ENCODE measurements at places on chromosomes 6 and 20. TPM values are rescaled to one million over a fixed set of nuclear protein-coding genes. Genes with fewer than 3 reads are reported as not detected.

Gene NT5E
- total RNA-seq: 11.5 TPM

Gene PPIL6
- 1.8 TPM for total RNA-seq

Gene PHACTR1
- total RNA-seq: 4.3 TPM

Gene TAP1
- total RNA-seq: 59.2 TPM

Gene CYP39A1
- total RNA-seq: 11.3 TPM

Gene THEMIS
- 0.54 TPM for total RNA-seq

Gene KHDRBS2
- 3.0 TPM for total RNA-seq

DNA sequence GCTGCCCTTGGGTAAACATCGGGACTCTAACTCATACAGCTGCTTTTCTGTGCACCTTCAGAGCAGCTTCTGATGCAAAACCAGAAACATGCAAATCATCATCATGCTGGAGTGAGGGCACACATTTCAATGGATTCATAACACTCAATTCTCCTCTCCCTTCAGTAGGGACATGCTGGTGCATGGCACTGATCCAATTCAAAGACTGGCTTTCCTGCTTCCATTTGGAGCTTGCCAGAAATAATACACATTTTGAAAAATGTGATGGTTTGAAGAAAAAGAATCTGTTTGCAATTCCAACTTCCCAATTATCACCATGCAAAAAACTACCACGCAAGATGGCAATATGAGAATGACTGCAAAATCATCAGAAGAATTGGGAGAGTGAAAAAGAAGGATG is 65.2 kb upstream of the PDE10A start:
- no peak for DNase-seq
- H3K27ac ChIP-seq: no peak overlapping the region
- no peaks in the 10 kb centered on the region for H3K27me3 ChIP-seq
- H3K4me3 ChIP-seq: no peak overlapping the region
- H3K4me1 ChIP-seq: no peaks in the 10 kb centered on the region
- H3K36me3 ChIP-seq: no peaks in the 10 kb centered on the region

GRCh38 chr6:148817689-148818088 is 70.9 kb downstream of the UST start:
- DNase-seq: no peak
- H3K4me3 ChIP-seq: no peak overlapping the region
- H3K36me3 ChIP-seq: no peaks in the 10 kb centered on the region

- DNase-seq: no peak
- H3K4me3 ChIP-seq: no peak overlapping the region
- no peaks in the 10 kb centered on the region for H3K36me3 ChIP-seq
- no peaks in the 10 kb centered on the region for H3K27me3 ChIP-seq
- H3K27ac ChIP-seq: no peak overlapping the region
- H3K4me1 ChIP-seq: no peaks in the 10 kb centered on the region
Measured at GRCh38 chr20:9487231-9487630, 27.2 kb upstream of the LAMP5 start.

DNA sequence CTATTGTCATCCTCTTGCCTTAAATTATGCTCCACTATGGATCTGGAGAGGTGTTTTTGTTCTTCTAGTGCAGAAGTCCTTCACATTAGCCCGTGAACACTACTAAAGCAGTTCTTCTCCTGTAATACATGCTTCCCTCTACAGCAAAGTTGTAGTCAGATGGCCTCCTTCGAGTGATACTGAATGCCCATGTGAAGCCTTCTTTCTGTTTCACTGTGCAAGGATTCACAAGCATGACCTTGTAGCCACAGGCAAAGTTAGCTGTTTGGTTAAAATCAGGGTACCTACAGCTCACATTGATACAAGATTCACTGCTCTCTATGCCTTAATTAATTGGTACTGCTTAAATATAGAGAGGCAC is 47.6 kb downstream of the ARHGAP18 start:
- no peaks in the 10 kb centered on the region for H3K36me3 ChIP-seq
- no peak for DNase-seq
- H3K4me1 ChIP-seq: peaks cover 74% of the 10 kb centered on the region
- no peaks in the 10 kb centered on the region for H3K27me3 ChIP-seq
- H3K4me3 ChIP-seq: no peak overlapping the region

GRCh38 chr6:80173411-80173810 is 66.9 kb downstream of the BCKDHB start:
- H3K27me3 ChIP-seq: no peaks in the 10 kb centered on the region
- DNase-seq: no peak
- no peak overlapping the region for H3K27ac ChIP-seq
- no peaks in the 10 kb centered on the region for H3K36me3 ChIP-seq
- no peak overlapping the region for H3K4me3 ChIP-seq

DNA sequence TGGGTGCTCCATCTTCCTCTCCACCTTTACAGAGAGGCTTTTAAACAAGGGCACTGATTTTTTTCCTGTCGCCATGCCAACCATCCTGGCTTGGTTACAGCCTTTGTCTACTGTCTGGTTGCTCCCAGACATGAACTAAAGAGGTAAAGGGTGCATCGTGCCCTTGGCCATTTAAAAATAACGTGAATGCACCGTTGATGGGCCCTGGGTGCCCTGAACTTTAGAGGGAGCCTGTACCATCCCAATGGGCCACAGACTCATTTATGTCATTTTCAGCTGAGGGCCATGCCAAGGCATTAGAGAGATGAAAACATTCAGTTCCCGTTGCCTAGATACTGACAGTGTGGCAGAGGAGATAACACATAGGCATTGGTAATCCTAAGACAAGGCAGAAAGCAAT is 23.3 kb downstream of the TMC2 start:
- peaks cover 9% of the 10 kb centered on the region for H3K4me1 ChIP-seq
- H3K27ac ChIP-seq: no peak overlapping the region
- H3K36me3 ChIP-seq: no peaks in the 10 kb centered on the region
- no peak for DNase-seq
- no peak overlapping the region for H3K4me3 ChIP-seq
- H3K27me3 ChIP-seq: peaks cover 50% of the 10 kb centered on the region

- no peak overlapping the region for H3K4me3 ChIP-seq
- H3K27me3 ChIP-seq: no peaks in the 10 kb centered on the region
- H3K36me3 ChIP-seq: no peaks in the 10 kb centered on the region
Measured at GRCh38 chr6:5736016-5736738, 270.5 kb downstream of the NRN1 start.

GRCh38 chr6:137890983-137891537 is 24.0 kb downstream of the TNFAIP3 start:
- no peaks in the 10 kb centered on the region for H3K36me3 ChIP-seq
- no peak for DNase-seq
- no peak overlapping the region for H3K4me3 ChIP-seq
- no peaks in the 10 kb centered on the region for H3K27me3 ChIP-seq
- no peak overlapping the region for H3K27ac ChIP-seq

- DNase-seq: no peak
- no peaks in the 10 kb centered on the region for H3K4me1 ChIP-seq
- no peak overlapping the region for H3K4me3 ChIP-seq
- H3K36me3 ChIP-seq: no peaks in the 10 kb centered on the region
- H3K27ac ChIP-seq: peak overlapping the region; percentile 29
Measured at GRCh38 chr20:58131551-58132142, 96.8 kb downstream of the ANKRD60 start.

DNA sequence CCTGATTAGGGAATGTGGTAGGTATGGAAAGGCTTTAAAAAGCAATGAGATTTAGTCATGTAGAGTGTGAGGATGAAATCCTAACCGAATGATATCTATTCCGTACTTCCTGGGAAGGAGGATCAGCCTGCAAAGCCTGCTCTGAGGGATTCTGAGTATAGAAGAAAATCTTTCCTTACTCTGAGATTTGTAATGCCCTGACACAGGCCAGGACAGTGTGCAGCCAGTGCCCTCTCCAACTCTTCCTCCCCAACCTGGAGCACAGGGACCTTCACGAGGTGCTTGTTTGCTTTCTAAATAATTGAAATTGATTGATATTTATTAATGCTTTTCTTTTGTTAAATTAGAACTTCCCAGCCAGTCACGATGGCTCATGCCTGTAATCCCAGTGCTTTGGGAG is 131.6 kb downstream of the ADGRG6 start:
- DNase-seq: no peak
- H3K27me3 ChIP-seq: no peaks in the 10 kb centered on the region
- H3K4me3 ChIP-seq: no peak overlapping the region
- no peak overlapping the region for H3K27ac ChIP-seq
- H3K36me3 ChIP-seq: no peaks in the 10 kb centered on the region

DNA sequence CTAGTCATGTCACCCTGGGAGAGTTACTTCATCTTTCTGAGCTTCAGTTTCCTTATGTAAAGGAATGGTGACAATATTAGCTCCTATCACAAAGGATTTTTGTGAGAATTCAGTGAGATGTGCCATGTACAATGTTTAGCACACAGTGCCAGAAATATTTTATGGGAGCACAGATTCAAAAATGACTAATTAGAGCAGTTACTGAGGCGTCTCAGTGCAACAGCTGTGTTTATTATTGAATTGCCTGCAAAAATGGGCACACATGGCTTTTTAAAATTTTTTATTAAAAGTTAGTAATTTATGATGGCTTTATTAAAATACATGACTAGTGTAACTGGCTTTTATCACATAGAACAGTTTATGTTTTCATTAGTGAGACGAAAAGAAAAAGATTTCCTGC is 134.3 kb upstream of the AHI1 start:
- no peak overlapping the region for H3K27ac ChIP-seq
- no peak overlapping the region for H3K4me3 ChIP-seq
- no peaks in the 10 kb centered on the region for H3K27me3 ChIP-seq
- DNase-seq: no peak
- no peaks in the 10 kb centered on the region for H3K36me3 ChIP-seq

- no peak for DNase-seq
- no peak overlapping the region for H3K4me3 ChIP-seq
- no peaks in the 10 kb centered on the region for H3K4me1 ChIP-seq
- no peaks in the 10 kb centered on the region for H3K27me3 ChIP-seq
- H3K27ac ChIP-seq: no peak overlapping the region
- H3K36me3 ChIP-seq: no peaks in the 10 kb centered on the region
Measured at GRCh38 chr6:77814119-77814518, 161.3 kb downstream of the MEI4 start.

- H3K27me3 ChIP-seq: no peaks in the 10 kb centered on the region
- H3K4me3 ChIP-seq: no peak overlapping the region
- H3K27ac ChIP-seq: no peak overlapping the region
- no peaks in the 10 kb centered on the region for H3K36me3 ChIP-seq
- H3K4me1 ChIP-seq: no peaks in the 10 kb centered on the region
- no peak for DNase-seq
Measured at GRCh38 chr20:14984768-14985622, 647.6 kb upstream of the FLRT3 start.

DNA sequence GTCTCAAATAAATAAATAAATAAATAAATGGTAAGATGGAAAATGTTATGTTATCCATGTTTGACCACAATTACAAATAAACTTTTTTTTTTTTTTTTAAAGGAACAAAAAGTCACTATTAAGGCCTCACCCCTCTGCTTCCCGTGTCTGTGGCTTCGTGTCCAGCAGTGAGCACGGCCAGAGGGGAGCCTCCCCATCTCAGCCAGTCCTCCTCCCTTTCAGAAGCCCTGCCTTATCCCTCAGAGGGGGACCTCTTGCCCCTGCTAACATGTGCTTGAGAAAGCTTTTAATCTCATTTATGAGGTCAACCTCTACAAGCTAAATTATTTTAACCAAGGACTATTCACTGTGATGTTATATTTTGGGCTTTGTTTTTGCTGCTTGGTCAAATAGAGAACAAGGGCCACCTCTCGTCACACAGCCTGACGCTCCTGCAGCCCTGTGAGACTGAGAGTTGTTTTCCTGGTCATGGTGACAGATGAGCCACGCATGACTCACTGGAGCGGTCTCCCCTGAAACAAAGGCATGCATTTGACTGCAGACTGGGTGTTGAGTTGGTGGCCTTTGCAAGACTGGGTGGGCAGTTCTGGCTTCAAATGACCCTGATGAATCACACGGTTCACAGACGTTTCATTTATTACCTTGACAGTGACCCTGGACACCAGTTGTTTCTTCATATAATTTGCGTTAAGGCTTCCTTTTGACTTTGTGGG is 131.8 kb downstream of the TIAM2 start:
- DNase-seq: peak; percentile 73
- H3K36me3 ChIP-seq: no peaks in the 10 kb centered on the region
- peaks cover 4% of the 10 kb centered on the region for H3K4me1 ChIP-seq
- no peak overlapping the region for H3K27ac ChIP-seq
- H3K27me3 ChIP-seq: no peaks in the 10 kb centered on the region
- H3K4me3 ChIP-seq: no peak overlapping the region

- no peaks in the 10 kb centered on the region for H3K4me1 ChIP-seq
- no peak overlapping the region for H3K27ac ChIP-seq
- H3K36me3 ChIP-seq: no peaks in the 10 kb centered on the region
Measured at GRCh38 chr20:17223553-17223952, 3.3 kb upstream of the PCSK2 start.

GRCh38 chr6:138667408-138667807 is 106.2 kb upstream of the CCDC28A start:
- H3K27me3 ChIP-seq: no peaks in the 10 kb centered on the region
- no peak for DNase-seq
- no peak overlapping the region for H3K27ac ChIP-seq
- no peaks in the 10 kb centered on the region for H3K36me3 ChIP-seq

GRCh38 chr6:119129148-119129967 is 50.9 kb upstream of the FAM184A start:
- H3K4me1 ChIP-seq: peaks cover 8% of the 10 kb centered on the region
- H3K27ac ChIP-seq: no peak overlapping the region
- H3K27me3 ChIP-seq: no peaks in the 10 kb centered on the region
- no peak overlapping the region for H3K4me3 ChIP-seq

DNA sequence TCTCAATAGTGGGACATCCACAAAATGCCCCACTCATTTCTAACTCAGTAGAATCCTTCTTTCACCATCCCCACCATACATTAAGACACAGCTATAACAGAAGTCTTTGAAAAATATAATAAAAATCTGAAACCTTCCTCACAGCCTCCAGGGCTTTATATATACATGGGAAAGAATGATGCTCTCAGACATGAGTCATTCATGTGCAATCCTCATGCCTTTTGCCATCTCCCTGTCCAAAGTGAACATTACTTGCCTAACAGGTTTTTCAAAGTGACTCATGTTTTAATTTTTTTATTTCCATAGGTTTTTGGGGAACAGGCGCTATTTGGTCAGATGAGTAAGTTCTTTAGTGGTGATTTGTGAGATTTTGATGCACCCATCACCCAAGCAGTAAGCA is 162.7 kb downstream of the RALGAPA2 start:
- H3K27me3 ChIP-seq: no peaks in the 10 kb centered on the region
- DNase-seq: no peak
- no peak overlapping the region for H3K4me3 ChIP-seq
- no peak overlapping the region for H3K27ac ChIP-seq
- H3K4me1 ChIP-seq: no peaks in the 10 kb centered on the region

DNA sequence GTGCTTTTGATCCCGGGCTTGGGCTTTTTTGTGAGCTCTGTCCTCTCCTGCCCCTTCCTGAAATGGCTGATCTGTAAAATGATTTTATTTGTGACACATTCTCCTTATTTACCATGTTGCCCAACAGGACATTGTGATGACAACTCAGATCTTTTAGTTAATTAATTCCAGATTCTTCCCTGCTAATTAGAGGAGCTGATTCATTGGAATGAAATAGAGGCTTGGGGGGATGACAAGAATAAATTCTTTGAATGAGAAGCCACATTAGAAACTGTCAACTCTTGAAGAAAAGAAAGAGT is 26.1 kb upstream of the GABRR1 start:
- DNase-seq: no peak
- H3K36me3 ChIP-seq: no peaks in the 10 kb centered on the region
- no peak overlapping the region for H3K4me3 ChIP-seq
- H3K4me1 ChIP-seq: no peaks in the 10 kb centered on the region

GRCh38 chr6:21915707-21916260 is 322.2 kb downstream of the SOX4 start:
- DNase-seq: peak; percentile 9
- no peak overlapping the region for H3K4me3 ChIP-seq
- no peaks in the 10 kb centered on the region for H3K36me3 ChIP-seq
- no peaks in the 10 kb centered on the region for H3K4me1 ChIP-seq
- no peak overlapping the region for H3K27ac ChIP-seq
